ENCODE measurements at places on chromosomes 4 and X. TPM values are rescaled to one million over a fixed set of nuclear protein-coding genes. Genes with fewer than 3 reads are reported as not detected.

DNA sequence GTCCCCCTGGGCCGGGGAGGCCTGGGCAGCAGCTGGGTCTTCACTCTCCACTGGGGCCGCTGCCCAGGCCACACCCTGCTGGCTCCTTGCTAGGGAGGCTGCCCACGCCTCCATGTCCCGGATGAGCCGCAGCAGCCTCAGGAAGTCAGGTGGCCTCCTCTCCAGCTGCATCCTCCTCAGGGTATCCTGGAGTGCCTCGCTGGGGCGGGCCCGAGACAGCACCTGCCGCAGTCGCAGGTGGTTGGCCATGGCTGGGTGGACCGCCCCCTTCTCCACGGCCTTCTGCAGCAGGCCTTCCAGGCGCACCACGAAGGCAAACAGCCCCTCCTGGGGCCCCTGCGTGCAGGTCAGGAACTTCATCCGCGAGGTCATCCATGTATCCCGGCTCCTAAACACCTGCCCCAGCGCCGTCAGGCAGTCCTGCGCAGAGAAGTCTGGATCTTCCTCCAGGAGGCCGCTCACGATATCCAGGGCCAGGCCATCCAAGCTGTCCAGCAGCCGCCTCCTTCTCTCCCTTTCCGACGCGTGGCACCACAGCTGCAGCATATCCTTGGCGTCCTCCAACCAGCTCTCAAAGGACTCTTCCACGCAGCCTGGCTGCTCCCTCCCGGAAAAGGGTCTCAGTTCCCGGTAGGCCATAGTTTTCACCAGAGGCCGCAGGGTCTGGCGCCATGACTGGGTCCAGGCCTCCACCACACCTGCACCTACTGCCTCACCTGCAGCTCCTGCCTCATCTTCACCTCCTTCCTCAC is 2.1 kb downstream of the PNMA6F start:
- H3K27ac ChIP-seq, result no peak overlapping the region
- H3K4me3 ChIP-seq, result no peak overlapping the region
- H3K4me1 ChIP-seq, result no peaks in the 10 kb centered on the region
- H3K36me3 ChIP-seq, result no peaks in the 10 kb centered on the region
- DNase-seq, result no peak

- no peaks in the 10 kb centered on the region for H3K4me1 ChIP-seq
- H3K36me3 ChIP-seq, result no peaks in the 10 kb centered on the region
- no peak overlapping the region for H3K4me3 ChIP-seq
These were observed 5.4 kb upstream of the MMRN1 start for GRCh38 chr4:89889289-89889688.

GRCh38 chr4:4869731-4870571 is 10.5 kb downstream of the MSX1 start:
- no peaks in the 10 kb centered on the region for H3K4me1 ChIP-seq
- H3K27ac ChIP-seq, result no peak overlapping the region
- H3K36me3 ChIP-seq, result no peaks in the 10 kb centered on the region

- no peaks in the 10 kb centered on the region for H3K36me3 ChIP-seq
- no peak for DNase-seq
- no peak overlapping the region for H3K4me3 ChIP-seq
- H3K4me1 ChIP-seq, result no peaks in the 10 kb centered on the region
- H3K27ac ChIP-seq, result no peak overlapping the region
- H3K27me3 ChIP-seq, result no peaks in the 10 kb centered on the region
These were observed 88.4 kb downstream of the ARX start for GRCh38 chrX:24927372-24927771.

GRCh38 chrX:71859637-71860036 is 51.0 kb upstream of the NHSL2 start:
- no peak overlapping the region for H3K27ac ChIP-seq
- H3K27me3 ChIP-seq, result peaks cover 21% of the 10 kb centered on the region
- H3K4me1 ChIP-seq, result no peaks in the 10 kb centered on the region

GRCh38 chrX:69564665-69565064 is 51.2 kb upstream of the EDA start:
- no peaks in the 10 kb centered on the region for H3K4me1 ChIP-seq
- no peak overlapping the region for H3K27ac ChIP-seq
- DNase-seq, result no peak
- peaks cover 8% of the 10 kb centered on the region for H3K27me3 ChIP-seq
- no peak overlapping the region for H3K4me3 ChIP-seq

GRCh38 chr4:100517864-100518341 is at the start of gene EMCN:
TSS of gene EMCN (minus strand) at chr4:100518022. CDS start at chr4:100517914, 108 bp downstream.
- H3K4me1 ChIP-seq, result no peaks in the 10 kb centered on the region
- no peak within 1 kb of the TSS for H3K27ac ChIP-seq
- no peaks in the 10 kb centered on the region for H3K27me3 ChIP-seq
- H3K36me3 ChIP-seq, result no peaks in the 10 kb centered on the region
- DNase-seq, result no peak

DNA sequence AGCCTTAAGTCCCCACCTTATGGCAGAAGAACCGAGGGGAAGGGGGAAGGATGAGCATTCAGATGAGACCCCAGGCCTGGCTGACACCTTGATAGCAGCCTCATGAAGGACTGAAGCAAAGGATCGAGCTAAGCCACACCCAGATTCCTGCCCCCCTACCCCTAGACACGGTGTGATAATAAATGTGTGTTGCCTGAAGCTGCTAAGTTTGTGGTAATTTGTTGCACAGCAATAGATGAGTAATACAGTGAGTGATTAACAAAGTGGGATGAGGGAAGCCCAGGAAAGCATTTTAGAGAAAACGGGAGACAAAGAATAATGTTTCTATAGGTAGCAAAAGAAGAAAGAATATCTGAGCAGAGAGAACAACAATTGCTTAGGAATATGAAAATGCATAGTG is 404.2 kb downstream of the MID1IP1 start:
- H3K27me3 ChIP-seq, result peaks cover 9% of the 10 kb centered on the region
- no peaks in the 10 kb centered on the region for H3K36me3 ChIP-seq
- H3K4me1 ChIP-seq, result no peaks in the 10 kb centered on the region
- H3K27ac ChIP-seq, result no peak overlapping the region
- DNase-seq, result no peak

DNA sequence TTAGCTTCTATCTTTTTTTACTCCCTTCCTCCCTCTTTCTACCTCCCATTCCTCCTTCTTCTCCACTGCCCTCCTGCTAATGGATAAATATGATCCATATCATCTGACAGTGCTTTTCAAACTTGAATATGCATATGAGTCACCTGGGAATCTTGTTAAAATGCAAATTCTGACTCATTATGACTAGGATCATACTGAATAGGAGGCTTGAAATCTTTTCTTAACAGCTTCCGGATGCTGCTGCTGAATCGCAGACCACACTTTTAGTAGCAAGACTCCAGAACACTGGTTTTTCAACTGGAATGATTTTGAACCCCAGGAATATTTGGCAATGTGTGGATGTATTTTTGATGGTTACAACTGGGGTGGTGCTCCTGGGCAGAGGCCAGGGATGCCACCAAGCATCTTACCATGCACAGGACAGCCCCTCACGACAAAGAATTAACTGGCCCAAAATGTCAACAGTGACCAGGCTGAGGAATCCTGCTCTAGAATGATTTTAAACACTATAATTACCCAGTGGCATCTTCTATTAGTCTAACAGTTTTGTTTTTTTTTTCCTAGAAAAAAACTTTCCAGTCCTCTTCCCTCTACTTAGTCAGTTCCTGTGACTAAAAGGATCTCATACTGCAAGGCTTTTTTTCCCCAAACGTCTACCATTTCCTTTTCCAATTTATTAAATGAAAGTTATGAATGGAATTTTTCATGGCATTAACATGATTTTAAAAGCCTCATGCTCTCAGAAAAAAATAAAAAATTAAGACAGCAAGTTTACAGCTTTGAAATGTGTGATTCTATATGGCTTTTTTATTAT is 10.6 kb upstream of the PYURF start:
- no peaks in the 10 kb centered on the region for H3K36me3 ChIP-seq
- DNase-seq, result peak; percentile 94
- H3K4me3 ChIP-seq, result no peak overlapping the region
- peak overlapping the region; percentile 96 for H3K27ac ChIP-seq

- H3K27me3 ChIP-seq, result no peaks in the 10 kb centered on the region
- peaks cover 1% of the 10 kb centered on the region for H3K4me1 ChIP-seq
- DNase-seq, result peak; percentile 50
- no peak overlapping the region for H3K27ac ChIP-seq
- no peak overlapping the region for H3K4me3 ChIP-seq
These were observed 182.8 kb downstream of the BANK1 start for GRCh38 chr4:101973361-101973760.

GRCh38 chrX:47991263-47992094 is 12.3 kb downstream of the ZNF182 start:
- peaks cover 9% of the 10 kb centered on the region for H3K36me3 ChIP-seq
- H3K27ac ChIP-seq, result no peak overlapping the region
- H3K4me1 ChIP-seq, result no peaks in the 10 kb centered on the region
- DNase-seq, result peak; percentile 53
- H3K4me3 ChIP-seq, result no peak overlapping the region

GRCh38 chr4:164955107-164955805 is 22.2 kb downstream of the TRIM61 start:
- no peaks in the 10 kb centered on the region for H3K36me3 ChIP-seq
- no peak overlapping the region for H3K4me3 ChIP-seq
- no peak overlapping the region for H3K27ac ChIP-seq

- H3K4me3 ChIP-seq, result no peak overlapping the region
- H3K36me3 ChIP-seq, result no peaks in the 10 kb centered on the region
- no peaks in the 10 kb centered on the region for H3K4me1 ChIP-seq
- DNase-seq, result no peak
These were observed 56.7 kb upstream of the COL25A1 start for GRCh38 chr4:109359040-109359646.

- no peak overlapping the region for H3K4me3 ChIP-seq
- no peaks in the 10 kb centered on the region for H3K36me3 ChIP-seq
- H3K27ac ChIP-seq, result no peak overlapping the region
- H3K4me1 ChIP-seq, result peaks cover 13% of the 10 kb centered on the region
These were observed 344.5 kb upstream of the NR3C2 start for GRCh38 chr4:148786699-148787098.

HAUS7 gene
- 10.8 TPM for total RNA-seq

RNF212 gene
- total RNA-seq, result under 0.01 TPM

TMEM31 gene
- total RNA-seq, result not detected

P2RY8 gene
- not detected for total RNA-seq

PPM1K gene
- total RNA-seq, result 11.9 TPM

CNKSR2 gene
- 0.56 TPM for total RNA-seq

LINC00632 gene
- total RNA-seq, result 6.4 TPM

KLHL4 gene
- total RNA-seq, result 1.7 TPM
